NCI-H1436 (cell line): ENCODE measurements at places on chromosomes 7 and 10.

GRCh38 chr7:23474094-23474828, 4.0 kb upstream of the IGF2BP3 start:
- peak; percentile 96 for DNase-seq

DNA sequence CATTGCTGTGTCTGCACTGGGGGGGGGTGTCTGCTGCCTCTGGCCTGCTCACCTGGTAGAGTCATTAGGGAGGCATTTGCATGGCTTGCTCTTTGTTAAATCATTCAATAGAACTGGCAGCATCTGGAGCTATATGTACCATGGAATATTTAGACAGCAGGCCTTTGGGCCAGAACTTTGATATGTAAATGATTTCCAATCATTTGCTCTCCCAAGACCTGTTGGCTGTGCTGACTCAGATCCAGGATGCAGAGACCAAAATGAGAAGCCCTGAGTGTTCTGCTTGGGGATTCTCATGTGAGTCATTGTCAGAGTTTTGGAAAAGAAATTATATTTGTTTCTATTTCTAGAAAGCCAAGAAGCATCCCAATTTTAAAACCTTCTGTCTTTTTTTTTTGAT, 257.6 kb upstream of the IGFBP3 start:
- no peak for DNase-seq

- no peak for DNase-seq
These were observed 160.9 kb downstream of the SDK1 start for GRCh38 chr7:3461923-3462322.

DNA sequence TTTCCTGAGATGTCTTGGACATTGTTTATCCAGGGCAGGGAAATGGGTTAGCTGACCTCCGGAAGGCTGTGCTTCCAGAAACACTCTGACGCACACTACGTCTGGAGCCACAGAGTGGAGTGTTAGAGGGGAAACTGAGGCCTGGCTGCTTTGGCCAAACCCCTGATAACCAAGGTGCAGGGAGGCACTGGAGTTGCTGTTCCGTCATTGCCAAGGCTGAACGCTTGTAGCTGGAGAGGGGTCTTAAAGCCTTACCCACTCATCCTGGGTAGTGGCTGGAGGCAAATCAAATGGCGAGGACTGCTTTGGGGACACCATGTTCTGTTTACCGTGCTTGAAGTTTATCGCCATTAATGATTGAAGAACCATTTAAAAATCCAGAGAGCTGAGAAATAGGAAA, 604.1 kb upstream of the FOXK1 start:
- no peak for DNase-seq

DNA sequence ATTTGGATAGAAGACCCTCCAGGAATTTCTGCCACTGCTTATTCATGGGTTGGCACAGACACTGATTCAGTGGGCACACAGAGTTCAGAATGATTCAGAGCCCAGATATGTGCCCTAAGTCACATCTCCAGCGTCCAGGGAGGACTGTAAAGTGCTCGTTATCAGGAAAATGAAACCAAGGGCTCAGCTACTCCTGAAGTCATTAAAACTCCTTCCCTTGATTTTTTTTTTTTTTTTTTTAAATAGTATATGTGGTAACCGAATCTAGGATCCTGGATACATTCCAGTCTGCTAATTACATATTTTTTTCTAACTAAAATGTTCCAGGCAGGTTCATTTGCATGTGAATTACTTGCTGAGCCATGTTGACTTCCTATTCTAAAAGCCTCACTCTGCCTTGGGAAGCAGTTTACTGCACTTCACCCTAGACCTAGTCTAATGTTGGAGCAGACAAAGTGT, 34.7 kb downstream of the MET start:
- DNase-seq = no peak

- no peak for DNase-seq
These were observed 1043.5 kb upstream of the SORCS1 start for GRCh38 chr10:108208038-108208437.
